ENCODE measurements at places on chromosomes 1 and 21.

- no peak for DNase-seq
Observed at GRCh38 chr1:210755991-210756659, 377.8 kb downstream of the KCNH1 start.

GRCh38 chr1:228174482-228175315, 9.1 kb downstream of the IBA57 start:
- no peak for DNase-seq

DNA sequence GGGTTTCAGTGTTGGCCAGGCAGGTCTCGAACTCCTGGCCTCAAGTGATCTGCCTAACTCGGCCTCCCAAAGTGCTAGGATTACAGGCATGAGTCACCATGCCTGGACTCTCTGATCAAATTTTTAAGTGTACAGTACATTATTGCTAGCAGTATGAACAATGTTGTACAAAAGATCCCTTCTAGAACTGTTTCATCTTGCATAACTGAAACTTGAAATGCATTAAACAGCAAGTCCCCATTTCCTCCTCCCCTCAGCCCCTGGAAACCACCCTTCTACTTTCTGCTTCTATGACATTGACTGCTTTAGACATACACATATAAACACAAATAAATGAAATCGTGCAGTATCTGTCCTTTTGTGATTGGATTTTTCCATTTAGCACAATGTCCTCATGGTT, 463.4 kb downstream of the PTPRC start:
- no peak for DNase-seq

DNA sequence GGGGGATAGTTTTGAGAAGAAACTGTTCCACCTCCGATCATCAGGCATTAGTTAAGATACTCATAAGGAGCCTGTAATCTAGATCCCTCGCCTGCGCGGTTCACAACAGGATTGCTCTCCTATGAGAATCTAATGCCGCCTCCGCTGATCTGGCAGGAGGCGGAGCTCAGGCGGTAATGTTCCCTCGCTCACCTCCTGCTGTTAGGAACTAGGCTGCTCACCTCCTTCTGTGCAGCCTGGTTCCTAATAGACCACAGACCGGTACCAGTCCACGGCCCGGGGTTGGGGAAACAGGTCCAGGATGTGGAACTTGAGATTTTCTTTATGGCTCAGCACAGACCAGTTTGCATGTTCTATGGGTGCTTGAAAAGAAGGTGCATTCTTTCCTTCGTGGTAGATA, 27.2 kb upstream of the FAM3B start:
- no peak for DNase-seq

DNA sequence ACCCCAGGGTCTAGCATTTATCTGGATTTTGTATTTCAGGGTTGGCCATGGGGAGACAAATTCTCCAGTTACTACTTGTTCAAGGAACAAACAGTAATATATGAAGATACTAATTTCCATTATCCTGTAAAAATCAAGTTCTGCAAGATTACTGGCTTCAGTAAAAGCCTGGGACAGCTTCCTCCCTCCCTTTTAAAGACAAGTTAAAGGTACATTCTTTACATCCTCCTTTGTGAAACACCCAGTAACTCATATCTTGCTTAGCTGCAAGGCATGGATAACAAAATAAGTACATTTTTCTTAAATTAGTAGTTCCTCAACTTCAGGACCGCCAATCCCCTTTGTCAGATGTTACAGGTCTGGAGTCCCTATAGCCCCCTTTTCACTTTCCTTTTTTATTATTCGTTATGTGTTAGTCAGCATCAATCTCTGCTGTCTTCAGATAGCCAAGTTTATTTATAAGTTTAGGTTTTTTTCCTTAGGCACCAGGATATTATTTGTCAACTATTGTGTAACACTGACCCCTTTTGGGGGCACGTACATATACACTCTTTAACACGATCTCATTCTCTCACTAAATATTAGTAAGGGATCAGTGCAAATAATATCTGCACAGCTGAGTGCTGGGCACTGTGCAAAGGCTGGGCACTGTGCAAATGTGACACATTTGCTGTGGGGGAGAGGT, 9.8 kb downstream of the ERRFI1 start:
- no peak for DNase-seq
